A549 treated with Mapracorat at 1 μM for 4 hours (cell line): ENCODE measurements at places on chromosomes 11 and 22. TPM values are rescaled to one million over a fixed set of nuclear protein-coding genes. Genes with fewer than 3 reads are reported as not detected.

Gene KRTAP5-10
- total RNA-seq, result not detected in 5 replicates

Gene LMO2
- total RNA-seq, result 0.36 to 1.1 TPM (median 0.72 TPM) in 5 replicates

Gene CWF19L2
- 3.3 to 3.9 TPM (median 3.7 TPM) in 5 replicates for total RNA-seq

Gene BBS1
- total RNA-seq, result 8.2 to 11.7 TPM (median 9.5 TPM) in 5 replicates

Gene PPP1R14B
- total RNA-seq, result 240 to 390 TPM (median 370 TPM) in 5 replicates

Gene PRDM11
- 5.7 to 8.0 TPM (median 7.7 TPM) in 5 replicates for total RNA-seq

Gene C22orf15
- not detected in 5 replicates for total RNA-seq

Gene TREH
- total RNA-seq, result not detected in 5 replicates

Gene FZD4
- total RNA-seq, result 0.99 to 1.3 TPM (median 1.2 TPM) in 5 replicates

Gene MRGPRX4
- total RNA-seq, result not detected in 5 replicates

Gene TOB2
- 21.0 to 27.6 TPM (median 22.7 TPM) in 5 replicates for total RNA-seq

Gene PDGFB
- total RNA-seq, result 3.3 to 4.1 TPM (median 3.7 TPM) in 5 replicates

Gene ST14
- total RNA-seq, result 0.04 to 0.25 TPM (median 0.10 TPM) in 4 of 5 replicates, not detected in the other

Gene BTBD18
- not detected in 5 replicates for total RNA-seq

Gene ABCC8
- 5.7 to 9.5 TPM (median 7.6 TPM) in 5 replicates for total RNA-seq
